ENCODE measurements at places on chromosomes 7 and 10.
A peak's percentile ranks its signal among the peaks of the same experiment; 100 is the strongest.

- no peaks in the 10 kb centered on the region for H3K36me3 ChIP-seq
- no peak overlapping the region for H3K4me3 ChIP-seq
- peaks cover 94% of the 10 kb centered on the region for H3K27me3 ChIP-seq
- no peak overlapping the region for H3K27ac ChIP-seq
These were observed 63.6 kb downstream of the INSIG1 start for GRCh38 chr7:155361346-155361680.

GRCh38 chr7:47685151-47685550, 103.2 kb upstream of the TNS3 start:
- no peaks in the 10 kb centered on the region for H3K36me3 ChIP-seq
- no peaks in the 10 kb centered on the region for H3K27me3 ChIP-seq
- no peak overlapping the region for H3K4me3 ChIP-seq
- H3K27ac ChIP-seq, result no peak overlapping the region
- peaks cover 27% of the 10 kb centered on the region for H3K4me1 ChIP-seq
- DNase-seq, result no peak

DNA sequence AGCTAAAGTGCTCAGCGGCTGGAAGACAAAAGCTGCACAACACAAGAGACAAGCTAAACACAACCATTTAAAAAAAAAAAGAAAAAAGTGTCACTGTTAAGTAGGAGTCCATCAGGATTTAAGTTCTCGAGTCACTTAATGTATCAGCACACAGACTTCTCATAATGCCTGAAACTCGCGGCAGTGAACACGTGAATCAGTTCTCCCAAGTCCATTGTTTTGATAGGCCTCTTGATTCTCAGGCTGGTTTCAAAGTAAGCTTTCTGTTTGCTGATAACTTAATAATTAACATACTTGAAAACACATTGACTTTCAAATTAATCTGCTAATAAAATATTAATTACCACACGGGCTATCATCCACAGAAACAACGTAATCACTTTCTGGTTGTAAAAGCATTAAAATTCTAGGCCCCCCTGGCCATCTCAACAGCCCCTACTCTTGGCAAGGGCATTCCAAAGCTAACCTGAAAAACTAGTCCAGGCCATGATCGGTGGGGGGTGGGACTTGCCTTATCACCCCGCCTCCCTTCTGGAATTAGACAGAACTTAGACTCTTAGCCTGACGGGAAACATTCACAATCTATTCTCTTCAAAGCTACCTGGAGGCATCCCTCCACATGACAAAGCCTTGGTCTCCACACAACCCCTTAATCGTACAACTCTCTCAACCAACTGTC, 129.0 kb downstream of the DIP2C start:
- H3K36me3 ChIP-seq, result no peaks in the 10 kb centered on the region
- H3K4me1 ChIP-seq, result peaks cover 9% of the 10 kb centered on the region
- peak; percentile 21 for DNase-seq

- peaks cover 11% of the 10 kb centered on the region for H3K4me1 ChIP-seq
- no peak overlapping the region for H3K27ac ChIP-seq
- H3K27me3 ChIP-seq, result no peaks in the 10 kb centered on the region
These were observed 651.4 kb downstream of the INHBA start for GRCh38 chr7:41051535-41051934.

DNA sequence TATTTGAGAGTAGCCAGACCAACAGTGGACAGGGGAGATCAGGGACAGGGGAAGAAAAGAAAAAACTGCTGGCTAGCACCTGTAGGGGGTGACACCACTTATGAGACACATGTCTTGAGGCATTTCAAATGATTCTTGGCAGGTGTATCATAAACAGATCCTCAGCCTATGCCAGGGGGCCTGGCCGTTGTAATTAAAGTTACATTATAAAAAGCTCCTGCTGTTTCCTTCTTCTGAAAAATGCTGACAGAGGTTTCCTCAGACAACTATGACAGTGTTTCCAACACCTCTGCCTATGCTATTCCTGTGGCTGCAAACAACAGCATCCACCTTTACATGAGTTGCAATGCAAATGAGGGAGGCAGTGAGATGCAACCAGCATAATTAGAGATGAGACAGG, 281.0 kb upstream of the PTER start:
- H3K27me3 ChIP-seq, result no peaks in the 10 kb centered on the region
- no peak overlapping the region for H3K4me3 ChIP-seq
- H3K27ac ChIP-seq, result no peak overlapping the region
- no peaks in the 10 kb centered on the region for H3K4me1 ChIP-seq
